ENCODE measurements at places on chromosomes 1 and 21.

GRCh38 chr1:50329332-50329932 is 93.8 kb downstream of the DMRTA2 start:
- no peak for DNase-seq

- no peak for DNase-seq
Observed at GRCh38 chr21:39188521-39189139, 5.4 kb upstream of the PSMG1 start.

GRCh38 chr1:93749487-93749886 is 67.8 kb upstream of the BCAR3 start:
- DNase-seq = no peak

DNA sequence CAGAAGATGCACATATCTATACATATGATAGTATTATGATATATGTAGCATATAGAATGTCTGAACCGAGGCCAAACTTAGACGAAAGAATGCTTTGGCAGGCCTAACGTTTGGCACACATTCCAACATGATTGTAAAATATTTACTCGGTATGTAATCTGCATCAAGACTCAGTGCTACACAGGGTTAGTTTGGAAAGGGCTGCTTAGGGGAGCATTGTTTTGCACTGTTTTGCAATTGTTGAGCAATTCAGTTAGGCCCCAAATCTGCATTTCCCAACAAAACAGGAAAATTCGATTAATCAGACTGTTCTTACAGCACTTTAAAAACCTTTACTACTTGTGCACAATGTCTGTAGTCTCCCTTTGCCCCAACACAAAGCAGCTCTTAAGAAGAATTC is 216.0 kb upstream of the NEGR1 start:
- DNase-seq = no peak

DNA sequence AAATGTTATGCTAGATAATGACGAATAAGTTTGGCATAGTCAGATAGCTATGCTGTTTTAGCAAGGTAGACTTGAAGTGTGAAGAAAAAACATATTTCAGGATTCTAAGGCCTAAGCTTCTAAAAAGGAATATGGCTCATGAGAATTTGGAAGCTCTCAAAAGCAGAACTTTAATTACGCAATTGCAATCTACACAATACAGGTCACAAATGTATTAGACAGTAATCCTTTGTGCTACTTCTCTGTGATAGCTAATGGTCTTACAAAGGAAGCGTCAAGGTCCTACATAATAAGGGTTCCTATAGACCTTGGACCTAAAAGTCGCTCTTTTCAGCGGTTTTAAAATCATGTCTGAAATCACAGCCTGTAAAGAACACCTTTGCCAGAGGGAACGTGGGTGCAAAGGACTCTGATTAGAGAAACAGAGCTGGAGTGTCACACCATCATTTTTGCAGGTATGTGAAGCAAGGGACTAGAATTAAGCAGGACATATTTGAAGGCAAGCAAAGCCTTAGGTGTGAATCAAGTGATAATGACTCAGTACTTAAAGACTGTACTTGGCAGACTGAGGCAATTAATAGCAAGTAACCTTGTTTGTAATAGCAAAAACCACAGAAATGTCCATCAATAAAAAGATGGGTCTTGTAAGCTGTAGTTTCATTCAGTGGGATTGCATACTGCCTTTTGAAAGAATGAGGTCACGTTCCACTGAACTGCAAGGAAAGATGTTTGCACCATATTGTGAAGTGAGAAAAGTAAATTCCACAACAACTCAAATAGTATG is 420.2 kb downstream of the KCTD3 start:
- DNase-seq = no peak

- DNase-seq = no peak
Observed at GRCh38 chr1:12711536-12711935, 4.4 kb upstream of the AADACL3 start.

- DNase-seq = no peak
Observed at GRCh38 chr21:42312626-42313104, 2.5 kb downstream of the TFF3 start.

DNA sequence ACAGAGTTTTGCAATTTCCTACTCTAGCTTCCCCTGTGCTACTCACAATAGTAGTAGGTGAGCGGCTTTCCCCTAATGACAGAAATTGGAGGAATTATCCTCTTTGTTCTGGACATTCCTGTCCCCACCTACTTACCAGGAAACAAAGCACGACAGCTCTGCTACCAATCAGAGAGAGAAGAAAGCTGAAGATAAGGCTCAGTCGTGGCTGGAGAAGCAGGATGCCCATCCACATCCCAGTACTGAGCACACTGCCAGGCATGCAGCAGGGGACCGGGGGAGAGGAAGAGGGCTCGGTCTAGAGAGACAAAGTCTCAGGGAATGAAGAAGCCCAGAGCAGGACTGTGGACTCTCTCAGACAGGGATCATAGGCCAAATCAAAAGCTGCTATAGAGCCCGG is 134.1 kb upstream of the KRTAP19-8 start:
- no peak for DNase-seq

DNA sequence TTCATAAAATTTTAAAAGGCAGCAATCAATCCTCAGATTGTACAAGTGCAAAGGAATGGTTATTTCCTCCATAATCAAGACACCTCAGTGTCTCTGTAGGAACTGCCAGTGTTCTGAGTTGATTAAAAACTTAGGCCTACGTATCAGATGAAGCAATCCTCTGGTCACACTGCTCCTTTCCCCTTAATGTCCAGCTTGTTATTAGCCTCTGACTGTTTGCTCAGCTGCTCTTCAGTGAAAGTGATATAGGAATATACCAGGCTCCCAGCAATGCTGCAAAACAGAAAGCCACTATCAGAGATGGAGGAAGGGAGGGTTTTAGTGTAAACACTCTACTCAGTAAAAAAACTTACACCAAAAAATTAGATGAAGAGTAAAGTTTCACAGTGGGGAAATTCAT is 49.8 kb downstream of the SLC35D1 start:
- DNase-seq = no peak

All from CD4-positive, alpha-beta T cell treated with Interleukin-10 for 1 hour (primary cell).